ENCODE measurements at places on chromosomes 2 and 18.

DNA sequence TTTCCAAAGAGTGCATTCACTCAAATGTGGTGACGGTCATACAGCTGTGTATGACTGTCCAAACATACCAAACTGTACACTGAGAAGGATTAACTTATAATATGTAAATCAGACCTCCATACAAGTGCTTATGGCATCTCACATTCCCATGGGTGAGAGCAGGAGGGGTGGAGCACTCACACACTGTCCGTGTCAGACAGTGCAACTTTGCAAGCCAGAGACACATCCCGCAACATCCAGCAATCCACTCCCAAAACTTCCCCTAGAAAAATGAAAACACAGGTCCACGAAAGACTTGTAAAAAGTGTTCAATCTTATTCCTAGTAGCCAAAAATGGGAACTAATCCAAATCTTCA is 36.4 kb downstream of the FAM168B start:
- DNase-seq, result no peak

- DNase-seq, result no peak
These were observed 258.4 kb downstream of the CD226 start for GRCh38 chr18:69689121-69689759.

DNA sequence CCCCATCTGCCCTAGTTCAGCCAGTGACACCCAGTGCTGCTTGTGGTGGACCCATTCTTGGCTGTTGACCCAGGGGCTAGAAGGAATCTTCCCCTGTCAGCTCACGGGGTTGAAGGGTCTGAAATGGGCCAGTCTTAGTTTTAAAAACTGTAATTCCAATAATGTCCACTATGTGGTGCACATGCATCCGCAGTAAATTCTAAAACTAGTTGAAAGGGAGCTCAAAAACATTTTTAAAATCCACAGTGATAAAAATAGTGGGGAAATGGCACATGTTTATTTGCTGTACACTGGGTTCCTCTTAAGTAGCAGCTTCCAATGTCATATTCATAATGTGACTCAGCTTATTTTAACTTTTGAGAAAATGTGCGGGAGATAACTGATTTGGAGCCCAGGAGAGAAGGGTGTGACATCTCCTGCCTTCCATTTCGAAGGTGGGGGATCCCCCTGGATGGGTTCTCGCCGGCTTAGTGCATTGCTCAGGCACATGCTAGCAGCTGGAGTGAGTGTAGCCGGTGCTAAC is 32.8 kb downstream of the GRHL1 start:
- no peak for DNase-seq

DNA sequence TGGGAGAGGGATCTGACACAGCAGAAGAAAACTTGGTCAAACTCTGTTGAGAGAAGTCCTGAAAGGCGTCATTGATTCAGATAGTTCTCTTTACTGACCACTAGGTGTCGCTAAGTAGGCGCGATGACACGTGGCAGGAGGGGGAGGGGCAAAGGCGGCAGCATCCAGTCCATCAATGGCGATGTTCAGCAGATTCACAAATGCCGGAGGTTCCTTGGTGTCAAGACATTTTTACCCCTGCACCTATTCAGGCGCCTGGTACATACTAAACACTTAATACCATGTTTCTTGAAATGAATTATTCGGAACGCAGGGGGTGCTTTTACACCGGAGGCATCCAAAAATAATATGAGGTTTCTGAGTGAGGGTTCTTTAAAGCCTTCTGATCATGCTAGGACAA is 3.0 kb upstream of the PLEK start:
- DNase-seq, result peak; percentile 72
